ENCODE measurements at places on chromosomes 16 and 17.

DNA sequence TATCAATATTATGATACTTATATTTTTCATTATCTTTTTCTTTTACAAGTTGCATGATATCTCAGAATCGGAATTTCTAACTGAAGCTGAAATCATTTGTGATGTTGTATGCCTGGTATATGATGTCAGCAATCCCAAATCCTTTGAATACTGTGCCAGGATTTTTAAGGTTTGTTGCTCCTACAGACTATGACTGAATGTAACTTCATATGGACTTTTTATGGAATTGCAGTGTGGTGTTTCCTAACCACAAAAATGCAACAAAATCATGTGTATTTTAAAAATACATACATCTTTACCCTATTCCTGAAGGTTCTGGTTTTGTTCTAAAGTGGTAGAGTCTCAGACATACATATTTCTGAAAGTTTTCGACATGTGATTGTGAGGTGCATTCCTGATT lies 58.8 kb upstream of the RHBDL3 start:
- DNase-seq: no peak

DNA sequence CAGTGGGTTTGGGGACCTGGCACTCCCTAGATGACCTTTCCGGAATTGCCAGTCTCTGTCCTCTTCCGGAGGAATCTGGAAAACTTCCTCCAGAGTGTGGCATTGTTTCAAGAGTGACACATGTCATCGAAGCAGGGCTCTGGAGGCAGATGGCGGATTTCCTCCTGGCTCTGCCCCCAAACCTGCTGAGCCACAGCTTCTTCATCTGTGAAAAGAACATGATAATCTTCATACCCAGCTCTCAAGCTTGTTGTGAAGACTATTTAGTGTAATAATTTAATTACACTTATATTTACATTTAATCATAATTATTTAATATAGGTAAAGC lies 19.7 kb upstream of the TEX2 start:
- no peak for DNase-seq

GRCh38 chr17:55661256-55661758 lies 61.4 kb downstream of the TMEM100 start:
- no peak for DNase-seq

DNA sequence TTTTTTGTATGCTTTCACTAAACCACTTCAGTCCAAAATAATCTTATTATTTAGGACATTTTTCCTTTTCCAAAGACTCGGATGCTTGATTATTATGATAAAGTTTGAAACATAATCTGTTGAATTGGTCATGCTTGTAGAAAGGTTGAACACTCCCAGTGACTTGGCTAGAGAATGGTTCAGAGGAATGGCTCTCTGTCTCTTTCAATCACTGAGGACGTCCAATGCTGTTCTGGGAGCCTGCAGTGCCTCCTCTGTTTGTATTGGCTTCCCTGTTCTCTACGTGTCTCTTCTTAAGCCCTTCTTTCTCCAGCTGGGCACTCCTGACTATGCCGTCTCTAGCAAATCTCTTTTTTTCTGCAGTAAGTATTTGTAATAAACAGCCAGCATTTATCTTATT lies 369.0 kb upstream of the DYNLRB2 start:
- DNase-seq: no peak

- DNase-seq: no peak
Measured at GRCh38 chr16:870856-871561, 70.5 kb upstream of the GNG13 start.

DNA sequence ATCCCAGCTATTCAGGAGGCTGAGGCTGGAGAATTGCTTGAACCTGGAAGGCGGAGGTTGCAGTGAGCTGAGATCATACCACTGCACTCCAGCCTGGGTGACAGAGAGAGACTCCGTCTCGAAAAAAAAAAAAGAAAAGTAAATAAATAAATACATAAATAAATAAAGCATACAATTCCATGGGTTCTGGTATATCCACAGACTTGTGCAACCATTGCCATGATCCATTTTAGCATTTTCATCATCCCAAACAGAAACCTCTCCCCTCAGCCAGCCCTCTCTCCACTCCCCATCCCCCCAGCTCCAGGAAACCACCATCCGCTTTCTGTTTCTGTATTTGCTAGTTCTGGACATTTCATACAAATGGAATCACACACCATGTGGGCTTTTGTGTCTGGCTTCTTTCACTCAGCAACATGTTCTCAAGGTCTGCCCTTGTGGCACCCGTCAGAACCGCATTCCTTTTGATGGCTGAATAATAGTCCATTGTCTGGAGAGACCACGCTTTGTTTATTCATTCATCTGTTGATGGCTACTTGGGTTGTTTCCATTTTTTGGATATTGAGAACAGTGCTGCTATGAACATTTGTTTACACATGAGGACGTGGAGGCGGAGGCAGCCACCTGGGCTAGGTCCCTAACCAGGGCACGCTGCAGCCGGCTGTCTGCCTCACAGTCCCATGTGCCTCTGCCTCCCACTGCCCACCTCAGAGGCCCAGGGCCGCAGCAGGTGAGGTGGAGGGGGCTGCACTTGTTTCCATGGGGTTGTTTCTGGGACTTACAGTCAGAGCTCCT lies 76.2 kb downstream of the NT5M start:
- DNase-seq: no peak

- no peak for DNase-seq
Measured at GRCh38 chr17:4214157-4214556, 49.6 kb downstream of the ANKFY1 start.

DNA sequence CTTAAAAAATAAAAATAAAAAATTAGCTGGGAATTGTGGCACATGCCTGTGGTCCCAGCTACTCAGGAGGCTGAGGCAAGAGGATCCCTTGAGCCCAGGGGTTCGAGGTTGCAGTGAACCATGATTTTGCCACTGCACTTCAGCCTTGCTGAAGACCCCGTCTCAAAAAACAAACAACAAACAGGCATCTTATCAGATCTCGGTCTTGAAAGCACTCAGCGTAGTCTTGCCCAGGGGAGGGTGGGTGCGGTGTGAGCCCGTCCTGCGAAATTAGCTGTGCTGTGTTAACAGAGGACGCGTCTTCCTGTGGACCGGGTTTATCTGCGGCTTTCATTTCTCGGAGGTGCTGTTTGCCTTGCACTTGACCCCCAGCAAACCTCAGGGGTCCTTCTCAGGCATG lies 5.4 kb downstream of the GAA start:
- DNase-seq: no peak

- DNase-seq: no peak
Measured at GRCh38 chr16:85720302-85720637, 30.6 kb downstream of the C16orf74 start.

- DNase-seq: no peak
Measured at GRCh38 chr17:60161598-60162330, 12.0 kb downstream of the CA4 start.

- no peak for DNase-seq
Measured at GRCh38 chr17:1447052-1447451, 9.0 kb downstream of the CRK start.

GRCh38 chr16:23595246-23595950 lies 718 bp downstream of the NDUFAB1 start:
- no peak for DNase-seq

- no peak for DNase-seq
Measured at GRCh38 chr17:63426917-63427308, 19.2 kb downstream of the CYB561 start.

DNA sequence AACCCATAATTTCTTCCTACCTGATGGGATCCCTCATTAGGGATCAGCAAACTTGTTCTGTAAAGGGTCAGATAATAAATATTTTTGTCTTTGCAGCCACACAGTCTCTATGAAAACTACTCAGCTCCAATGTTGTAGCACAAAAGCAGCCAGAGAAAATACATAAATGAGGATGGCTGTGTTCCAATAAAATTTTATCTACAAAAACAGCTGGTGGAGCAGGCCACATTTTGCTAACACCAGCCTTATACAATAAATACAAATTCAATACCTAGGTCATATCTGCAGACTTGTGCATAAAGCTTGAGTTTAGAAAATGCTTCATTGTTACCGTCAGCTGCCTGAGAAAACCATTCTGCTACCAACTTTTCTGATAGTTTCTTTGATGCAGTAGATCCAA lies 38.4 kb upstream of the INTS2 start:
- DNase-seq: no peak

GRCh38 chr17:78485290-78486168 lies 91.7 kb downstream of the DNAH17 start:
- no peak for DNase-seq

All from stimulated activated CD8-positive, alpha-beta memory T cell treated with anti-CD3 and anti-CD28 coated beads, Interleukin-4, amount 100 ng/mL, for 1 hour (primary cell).